Brain microvascular endothelial cell (primary cell): ENCODE measurements at places on chromosomes 2 and 18.

DNA sequence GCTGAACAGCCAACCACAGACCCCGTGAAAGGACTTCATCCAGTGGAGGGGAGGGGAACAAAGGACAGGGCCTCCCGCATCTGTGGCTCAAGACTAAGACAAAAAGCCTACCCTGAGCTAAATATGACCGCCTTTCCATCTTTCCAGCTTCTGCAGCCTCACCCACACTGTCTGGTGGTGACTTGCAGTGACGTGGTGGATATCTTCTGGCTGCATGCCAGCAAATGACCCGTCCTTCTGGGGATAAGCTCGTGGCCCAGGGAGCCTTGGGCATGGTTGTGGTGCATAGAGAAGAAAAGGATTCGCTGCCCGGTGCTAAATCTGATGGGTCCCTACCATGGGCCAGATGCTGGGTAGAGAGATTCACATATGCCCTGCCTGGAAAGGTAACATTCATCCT is 8.7 kb upstream of the NGEF start:
- DNase-seq, result peak; percentile 16

DNA sequence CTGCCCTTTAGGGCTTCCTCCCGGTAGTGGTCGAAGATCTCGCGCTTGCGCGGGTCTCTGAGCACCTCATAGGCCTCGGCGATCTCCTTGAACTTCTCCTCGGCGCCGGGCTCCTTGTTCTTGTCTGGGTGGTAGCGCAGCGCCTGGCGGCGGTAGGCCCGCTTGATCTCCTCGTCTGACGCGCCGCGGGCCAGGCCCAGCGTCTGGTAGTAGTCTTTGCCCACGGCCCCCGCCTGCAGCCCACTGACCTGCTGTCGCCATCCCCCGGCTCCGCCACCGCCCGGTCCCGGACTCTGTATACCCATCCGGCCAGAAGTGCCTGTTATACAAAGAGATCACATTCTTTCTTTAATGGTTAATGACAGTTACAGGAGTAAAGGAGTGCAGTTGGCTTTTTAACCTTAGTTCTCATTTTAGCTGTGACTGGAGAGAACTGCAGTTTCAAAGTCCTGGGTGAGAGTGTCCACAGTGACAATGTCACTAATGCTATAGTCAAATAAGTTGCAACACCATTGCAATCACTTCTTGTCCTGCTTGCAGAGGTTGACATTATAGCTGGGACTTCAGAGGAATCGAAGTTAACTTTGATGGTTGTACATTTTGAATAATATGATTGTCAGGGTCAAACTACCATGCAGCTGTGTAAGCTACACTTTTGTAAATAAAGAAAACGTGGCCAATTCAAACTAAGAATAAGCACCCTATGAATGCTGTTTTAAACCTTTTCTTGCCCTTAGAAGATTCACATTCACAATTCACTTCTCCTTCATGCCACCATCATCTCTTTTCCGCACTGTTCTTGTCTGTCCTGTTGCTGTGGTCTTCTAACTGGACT is 35.3 kb upstream of the CAVIN2 start:
- DNase-seq, result no peak

DNA sequence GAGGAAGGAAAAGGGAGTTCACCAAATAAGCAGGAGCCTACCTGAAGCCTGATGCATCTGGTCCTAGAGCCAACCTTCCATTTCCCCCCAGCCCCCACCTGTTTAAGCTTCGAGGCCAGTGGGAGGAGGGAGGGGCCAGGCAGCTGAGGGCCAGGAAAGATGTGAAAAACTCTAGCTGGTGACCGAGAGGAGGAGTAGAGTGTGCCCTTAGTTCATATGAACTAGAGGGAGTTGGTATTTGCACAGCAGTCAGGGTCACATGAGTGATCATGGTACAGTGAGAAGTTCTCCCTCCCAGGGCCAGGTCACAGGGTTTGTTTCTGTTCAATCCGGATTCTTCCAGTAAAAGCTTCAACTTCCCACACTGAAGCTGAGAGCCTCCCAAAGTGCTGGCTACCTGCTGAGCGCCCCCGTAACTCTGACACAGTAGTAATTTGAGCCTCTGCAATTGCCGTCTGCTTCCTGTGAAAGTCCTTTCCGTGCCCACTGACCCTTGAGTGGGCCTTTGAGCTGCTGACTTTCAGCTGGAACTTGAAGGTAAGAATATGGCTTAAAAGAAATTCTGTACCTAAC is at the start of gene SULT1C2:
Gene SULT1C2, plus strand, starts transcription at position 362 of the 573 bp plus-strand sequence. CDS start 4,773 bp downstream, outside the sequence.
- peak; percentile 67 for DNase-seq

DNA sequence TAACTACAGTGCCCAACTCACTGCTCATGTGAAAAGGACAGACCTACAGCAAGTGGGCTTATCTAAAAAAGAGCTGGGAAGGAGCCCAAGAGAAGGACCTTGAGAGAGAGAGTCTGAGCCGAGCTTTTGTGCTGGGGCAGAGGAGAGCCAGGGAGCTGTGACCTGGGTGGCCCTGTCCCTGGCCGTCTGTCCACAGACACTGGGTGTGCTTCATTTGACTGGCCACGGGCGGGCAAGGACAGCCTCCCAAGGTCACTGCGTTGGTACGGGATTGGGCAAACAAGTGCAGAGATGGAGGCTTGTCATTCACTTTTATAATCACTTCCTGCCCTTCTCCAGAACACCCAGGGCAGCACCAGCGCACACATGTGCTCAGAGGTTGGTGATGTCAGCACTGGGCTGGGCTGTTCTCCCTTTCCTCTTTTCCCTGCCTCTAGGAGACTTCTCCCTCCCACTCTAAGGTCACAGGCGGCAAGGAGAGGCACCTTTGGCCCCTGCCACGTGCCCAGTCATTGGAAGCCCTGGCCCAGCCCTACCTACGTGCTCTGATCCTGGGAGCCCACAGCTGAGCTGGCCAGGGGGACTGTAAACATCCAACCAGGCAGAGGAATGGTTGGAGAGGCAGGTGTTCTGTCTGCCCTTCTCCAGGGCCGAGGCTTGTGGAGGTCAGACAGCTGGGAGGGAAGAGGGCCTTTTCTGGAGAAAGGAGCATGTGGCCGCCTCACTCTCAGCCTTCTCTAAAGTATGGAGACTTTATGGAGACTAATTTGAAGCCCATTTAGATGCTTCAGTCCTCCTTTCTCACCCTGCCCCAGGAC is 6.4 kb upstream of the PSD4 start:
- no peak for DNase-seq

DNA sequence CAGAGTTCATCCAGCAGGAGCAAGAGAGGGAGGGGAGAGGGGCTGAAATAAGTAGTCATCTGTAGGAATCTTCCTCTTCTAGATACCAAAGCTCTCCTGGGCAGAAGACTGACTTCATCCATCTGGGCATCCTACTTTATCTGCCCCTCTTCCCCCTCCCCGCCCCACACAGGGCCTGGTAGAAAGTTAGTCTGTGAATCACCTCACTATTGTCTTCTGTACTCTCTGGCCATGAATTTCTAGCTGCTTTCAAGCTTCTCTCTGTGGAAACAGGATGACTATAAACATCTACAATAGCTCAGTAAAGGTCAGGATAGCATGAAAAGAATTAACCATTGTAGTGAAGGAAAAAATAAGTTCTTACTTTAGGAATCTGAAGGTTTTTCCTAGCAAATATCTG is 47.7 kb upstream of the RNU4ATAC start:
- DNase-seq, result no peak

- DNase-seq, result no peak
These were observed 18.9 kb downstream of the CELF4 start for GRCh38 chr18:37546651-37547050.

DNA sequence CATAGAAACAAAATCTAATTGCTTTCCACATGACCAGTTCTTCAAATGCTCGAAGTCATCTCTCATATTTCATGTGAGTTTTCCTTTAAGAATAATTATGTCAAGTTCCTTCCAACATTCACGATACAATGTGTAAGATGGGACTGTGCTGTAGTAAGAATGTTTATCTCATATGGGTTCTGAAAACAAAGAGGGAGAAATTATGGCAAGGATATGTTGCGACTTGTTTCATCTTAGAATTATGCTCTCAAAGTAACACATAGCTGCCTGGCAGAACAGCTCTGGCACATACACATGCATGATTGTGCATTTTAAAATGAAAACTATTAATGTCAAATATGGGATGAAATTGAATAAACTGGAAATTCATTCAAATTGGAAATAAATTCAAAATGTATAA is 314.8 kb upstream of the ACVR2A start:
- no peak for DNase-seq

GRCh38 chr2:213261237-213261636 is 23.0 kb upstream of the SPAG16 start:
- no peak for DNase-seq

DNA sequence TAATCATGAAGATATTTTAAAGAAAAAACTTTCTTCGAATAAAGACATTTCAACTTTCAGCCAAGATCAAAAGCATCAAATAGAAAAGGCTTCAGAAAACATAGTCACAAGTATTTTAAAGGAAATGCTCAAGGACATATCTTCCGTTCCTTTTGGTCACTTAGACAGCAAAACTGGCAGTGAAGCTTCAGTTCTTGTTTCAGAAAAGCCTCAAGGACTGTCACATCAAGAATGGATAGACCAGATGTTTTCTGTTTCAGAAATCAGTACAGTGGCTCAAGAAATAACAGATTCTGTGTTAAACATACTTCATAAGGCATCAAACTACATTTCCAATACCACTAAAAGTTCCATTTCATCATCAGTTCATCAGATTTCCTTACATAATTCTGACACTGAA is 51.8 kb downstream of the FSIP2 start:
- DNase-seq, result no peak

GRCh38 chr18:65025756-65026155 is 725.1 kb upstream of the CDH7 start:
- no peak for DNase-seq

- DNase-seq, result no peak
These were observed 118.0 kb downstream of the RNF152 start for GRCh38 chr18:61774846-61775245.

- peak; percentile 80 for DNase-seq
These were observed 51.0 kb upstream of the CYP26B1 start for GRCh38 chr2:72198532-72199241.

DNA sequence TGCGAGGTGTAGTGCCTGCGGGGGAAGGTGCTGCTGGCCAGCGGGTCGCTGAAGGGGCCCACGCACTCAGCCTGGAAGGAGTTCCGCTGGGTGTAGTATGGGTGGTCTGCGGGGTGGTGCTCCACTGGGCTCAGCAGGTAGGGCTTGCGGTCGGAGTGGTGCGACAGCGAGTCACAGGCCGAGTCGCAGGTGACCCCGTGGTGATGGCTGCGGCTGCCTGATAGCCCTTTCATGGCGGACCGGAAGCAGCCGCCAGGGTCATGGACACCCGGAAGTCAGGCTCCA is 429.8 kb downstream of the TGIF1 start:
- no peak for DNase-seq

DNA sequence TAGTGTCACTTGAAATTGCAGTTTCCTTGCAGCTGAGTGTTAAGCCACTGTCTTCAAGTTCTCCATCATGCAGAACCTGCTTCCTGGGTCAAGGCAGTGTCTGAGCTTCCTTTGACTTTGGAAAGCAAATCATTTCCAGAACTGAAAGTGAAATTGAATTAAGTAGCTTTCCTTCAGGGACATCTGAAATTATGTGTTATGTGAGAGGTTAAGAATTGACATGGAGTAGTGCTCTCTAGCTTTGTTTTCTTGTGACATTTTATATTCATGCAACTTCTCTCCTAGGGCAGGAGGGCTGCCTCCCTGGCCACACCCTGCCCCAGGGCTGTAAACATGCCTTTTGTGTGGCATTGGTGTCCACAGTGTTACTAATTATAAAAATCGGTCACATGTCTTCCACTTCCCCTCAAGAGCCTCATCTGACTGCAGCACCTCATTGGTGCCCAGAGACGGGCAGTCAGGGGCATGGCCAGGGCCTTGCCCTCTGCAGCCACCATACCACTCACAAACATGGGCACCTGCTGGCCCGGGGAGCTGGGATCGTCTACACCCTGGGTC is 14.4 kb downstream of the RAB12 start:
- DNase-seq, result no peak

DNA sequence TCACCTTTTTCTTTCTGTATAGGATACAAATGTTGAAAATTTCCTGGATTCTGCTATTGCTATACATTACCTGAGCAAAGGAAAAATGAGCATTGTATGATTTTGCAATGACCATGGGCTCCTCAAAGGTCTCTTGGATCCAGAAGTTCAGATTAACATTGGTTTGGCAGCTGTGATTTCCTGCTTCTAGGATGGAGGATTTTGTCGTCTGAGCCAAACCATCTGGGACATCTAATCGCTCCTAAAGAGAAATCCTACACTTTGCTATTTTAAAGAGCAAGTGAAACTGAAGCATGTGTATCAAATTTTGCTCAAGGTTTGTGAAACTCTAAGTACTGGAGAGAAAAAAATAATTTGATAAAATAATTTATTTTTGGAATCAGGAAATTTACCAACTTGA is 115.1 kb upstream of the ST6GAL2 start:
- no peak for DNase-seq

GRCh38 chr2:50098242-50098641 is 933.7 kb downstream of the NRXN1 start:
- DNase-seq, result no peak

GRCh38 chr18:36488131-36488530 is 190.6 kb downstream of the FHOD3 start:
- no peak for DNase-seq

DNA sequence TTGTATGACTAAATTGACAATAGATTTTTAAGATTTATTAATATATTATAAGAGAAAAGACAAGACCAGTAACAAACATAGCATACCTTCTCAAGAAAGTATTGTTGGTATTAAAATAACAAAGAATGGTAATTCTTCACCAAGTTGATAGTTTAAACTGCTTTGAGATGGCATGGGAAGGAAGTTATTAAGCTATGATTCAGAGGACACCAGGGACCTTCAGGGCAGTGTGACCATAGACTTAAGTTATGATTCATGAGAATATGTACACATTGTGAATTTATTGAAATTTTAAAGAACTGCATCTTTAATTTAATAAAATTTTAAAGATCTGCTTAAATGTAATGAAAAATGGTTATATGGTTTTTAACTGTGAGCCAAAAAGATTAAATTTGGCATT is 205.7 kb downstream of the DSEL start:
- peak; percentile 48 for DNase-seq

- peak; percentile 2 for DNase-seq
These were observed 231.7 kb downstream of the ARL6IP6 start for GRCh38 chr2:152950126-152950525.

GRCh38 chr2:18639756-18640453 is 50.5 kb upstream of the NT5C1B start:
- DNase-seq, result no peak

GRCh38 chr2:219225350-219225749 is 4.1 kb downstream of the ATG9A start:
- no peak for DNase-seq

- no peak for DNase-seq
These were observed 111.0 kb downstream of the BCL2L11 start for GRCh38 chr2:111231532-111232252.
